MG63 (cell line): ENCODE measurements at places on chromosomes 1 and 21. TPM values are rescaled to one million over a fixed set of nuclear protein-coding genes. Genes with fewer than 3 reads are reported as not detected.

COL6A1 gene
- total RNA-seq = 817 and 868 TPM in 2 replicates

ACKR1 gene
- not detected in 2 replicates for total RNA-seq

DNA sequence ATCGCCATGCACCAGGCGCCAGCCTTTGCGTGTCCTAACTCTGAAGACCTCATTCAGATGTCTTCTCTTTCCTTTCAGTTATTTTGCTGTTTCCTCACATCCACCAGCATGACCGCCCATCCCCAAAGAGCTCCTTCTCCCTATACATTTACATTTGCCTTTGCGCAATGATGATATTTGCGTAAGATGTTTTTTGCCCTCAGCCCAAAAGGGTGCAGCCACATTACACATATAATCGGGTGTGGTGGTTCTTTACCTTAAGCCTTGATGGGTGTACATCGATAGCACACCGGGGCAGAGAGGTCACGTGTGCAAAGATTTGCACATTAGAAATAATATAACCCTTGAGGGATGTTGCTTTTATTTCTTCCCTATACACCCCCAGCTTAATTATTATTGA is 192.8 kb downstream of the HUNK start:
- DNase-seq = no peak

- no peak for DNase-seq
Measured at GRCh38 chr1:50416553-50417453, 6.4 kb downstream of the DMRTA2 start.

GRCh38 chr21:42209801-42210479 is 9.0 kb upstream of the ABCG1 start:
- DNase-seq = no peak
